KBM-7 (cell line): ENCODE measurements at places on chromosomes 1 and 21.

DNA sequence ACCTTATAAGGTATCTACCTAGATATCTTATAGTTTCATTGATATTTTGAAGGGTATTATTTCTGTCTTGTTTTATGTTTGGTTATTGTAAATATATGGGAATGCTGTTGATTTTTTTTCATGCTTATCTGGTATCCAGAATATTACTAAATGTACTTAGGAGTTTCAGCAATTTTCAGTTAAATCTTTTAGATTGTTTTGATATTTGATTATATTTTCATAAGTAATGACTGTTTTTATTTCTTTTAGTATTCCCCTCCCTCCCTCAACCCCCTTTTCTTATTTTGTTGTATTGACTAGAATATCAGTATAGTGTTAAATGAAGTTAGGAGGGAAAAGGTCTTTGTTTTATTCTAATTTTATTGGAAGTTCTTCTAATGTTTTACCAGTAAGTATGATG, 344.4 kb upstream of the PROX1 start:
- DNase-seq = no peak

DNA sequence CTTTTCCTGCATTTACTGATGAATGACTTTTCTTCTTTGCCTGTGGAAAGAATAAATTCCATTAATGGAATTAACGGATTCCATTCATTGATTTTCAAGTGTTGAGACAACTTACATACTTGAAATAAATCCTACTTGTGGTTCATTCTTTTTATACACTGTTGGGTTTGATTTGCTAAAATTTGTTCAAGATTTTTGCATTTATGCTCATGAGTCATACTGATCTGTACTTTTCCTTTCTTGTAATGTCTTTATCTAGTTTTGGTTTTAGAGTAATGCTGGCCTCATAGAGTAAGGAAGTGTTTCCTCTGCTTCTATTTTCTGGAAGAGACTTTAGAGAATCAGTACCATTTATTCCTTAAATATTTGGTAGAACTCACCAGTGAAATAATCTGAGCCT, 14.4 kb downstream of the UROD start:
- no peak for DNase-seq

DNA sequence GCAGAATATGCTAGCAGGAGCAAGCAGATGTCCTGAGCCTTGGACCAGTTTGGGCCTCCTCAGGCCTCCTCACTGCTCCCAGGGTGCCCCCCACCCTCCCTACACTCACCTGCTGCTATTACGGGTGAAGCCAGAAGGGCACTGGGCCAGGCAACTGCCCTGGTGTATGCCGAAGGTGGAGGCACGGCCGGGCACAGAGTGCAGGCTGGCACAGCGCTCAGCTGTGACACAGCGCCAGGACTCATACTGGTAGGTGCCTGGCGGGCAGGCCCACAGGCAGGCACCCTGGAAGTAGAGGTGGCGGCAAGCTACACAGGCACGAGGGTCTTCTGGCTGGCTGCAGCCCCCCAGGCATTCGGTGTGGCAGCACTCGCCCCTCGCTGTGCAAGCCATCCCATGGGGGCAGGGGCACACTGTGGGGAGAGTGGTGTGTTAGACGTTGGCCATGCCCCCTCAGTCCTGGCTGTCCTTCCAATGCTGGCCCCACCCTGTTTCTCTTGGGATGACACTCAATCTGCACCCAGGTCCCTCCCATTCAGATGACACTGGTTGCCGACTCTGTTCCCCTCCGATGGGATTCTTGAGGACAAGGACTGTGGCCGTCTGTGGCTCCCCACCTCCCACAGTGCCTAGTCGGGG, 7.0 kb downstream of the INSRR start:
- DNase-seq = no peak

DNA sequence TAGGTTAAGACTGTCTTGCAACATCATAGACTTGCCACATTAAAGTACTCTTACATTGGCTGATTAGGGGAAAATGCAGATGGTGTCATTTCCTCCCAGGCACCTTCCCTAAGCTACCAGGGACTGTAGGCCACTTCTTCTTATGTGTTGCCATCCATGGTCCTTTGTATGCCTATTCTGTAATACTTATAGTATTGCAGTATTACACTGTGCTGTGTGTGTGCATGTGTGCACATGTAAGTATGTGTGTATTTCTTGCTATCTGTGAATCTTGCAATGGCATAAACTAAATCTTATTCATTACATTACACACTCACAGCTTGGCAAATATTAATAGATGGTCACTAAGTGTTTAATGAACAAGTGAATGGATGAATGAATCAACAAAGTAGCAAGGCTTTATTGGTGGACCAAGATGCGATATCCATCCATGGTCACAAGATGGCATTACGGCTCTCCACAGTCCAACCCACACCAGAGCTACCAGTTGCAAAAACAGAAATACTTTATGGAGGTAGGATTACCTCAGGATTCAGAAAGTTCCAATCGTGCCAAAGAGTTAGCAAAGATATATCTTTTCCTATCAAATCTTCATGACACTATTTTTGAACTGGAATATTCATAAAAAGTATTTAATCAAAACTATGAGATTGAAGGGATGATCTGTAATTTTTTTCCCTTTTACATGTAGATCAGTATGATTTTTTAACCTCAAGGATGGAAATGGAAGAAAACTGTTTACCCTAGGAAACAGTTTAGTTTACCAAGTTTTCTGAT, 160.2 kb downstream of the DENND1B start:
- peak; percentile 66 for DNase-seq

DNA sequence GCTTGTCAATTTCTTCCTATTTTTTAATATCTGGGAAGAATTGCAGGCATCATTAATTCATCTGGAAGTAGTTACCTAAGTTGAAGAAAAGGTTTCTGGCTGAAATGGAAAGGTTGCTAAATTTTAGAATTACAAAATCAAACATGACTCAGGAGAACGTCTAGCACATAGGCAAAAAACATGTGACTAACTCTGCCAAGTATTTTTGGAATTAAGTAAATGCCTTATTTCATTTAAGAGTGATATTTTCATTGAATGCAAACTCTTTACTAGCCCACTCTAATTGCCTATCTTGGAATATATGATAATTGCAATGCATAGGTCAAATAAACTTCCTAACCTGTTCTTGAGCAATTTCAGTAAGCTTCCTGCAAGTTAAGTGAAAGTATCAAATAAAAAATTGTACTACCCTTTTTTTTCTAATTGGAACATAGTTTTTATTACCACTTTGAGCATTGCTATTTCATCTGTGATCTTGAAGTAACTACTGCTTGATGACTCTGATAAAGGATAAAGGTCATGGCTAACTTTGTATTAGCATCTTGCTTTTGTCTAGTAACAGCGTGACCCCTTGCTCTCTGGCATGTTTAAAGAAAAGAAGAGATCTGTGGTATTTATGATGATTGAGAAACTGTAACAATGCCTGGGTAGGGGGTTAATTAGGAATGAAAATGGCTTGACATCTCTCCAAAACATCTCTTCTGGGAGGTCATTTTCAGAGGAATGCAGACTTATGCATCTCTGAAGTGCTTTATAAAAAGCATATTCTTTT, 208.3 kb upstream of the NCAM2 start:
- no peak for DNase-seq

DNA sequence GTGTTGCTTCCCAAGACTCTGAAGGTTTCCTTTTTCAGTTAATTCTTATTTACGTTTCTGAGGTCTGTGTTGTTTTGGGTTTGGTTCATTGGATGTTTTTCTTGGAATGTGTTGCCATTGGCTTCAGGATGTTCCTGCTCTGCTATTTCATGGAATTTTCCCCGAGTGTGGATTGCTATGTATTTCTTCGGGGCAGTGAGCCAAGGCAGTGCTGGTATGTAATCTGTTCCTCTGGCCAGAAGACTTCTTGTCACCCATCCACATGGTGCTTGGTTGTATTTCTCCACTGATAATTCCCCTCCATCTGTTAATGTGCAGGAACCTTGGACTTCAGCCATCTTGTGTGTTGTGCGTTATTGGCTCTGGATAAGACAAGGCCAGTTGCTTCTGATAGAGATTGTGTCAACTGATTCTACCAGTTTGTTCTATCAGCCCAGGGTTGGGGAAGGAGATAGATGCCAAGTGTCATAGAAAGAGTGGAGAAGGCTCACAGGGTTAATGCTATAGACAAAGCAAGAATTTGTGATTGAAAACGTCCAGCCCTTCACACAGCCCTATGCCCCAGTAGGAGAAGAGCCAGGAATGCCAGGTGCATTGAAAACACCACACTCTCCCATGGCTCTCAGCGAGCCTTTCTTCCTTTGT, 505.2 kb downstream of the PLPP3 start:
- no peak for DNase-seq

DNA sequence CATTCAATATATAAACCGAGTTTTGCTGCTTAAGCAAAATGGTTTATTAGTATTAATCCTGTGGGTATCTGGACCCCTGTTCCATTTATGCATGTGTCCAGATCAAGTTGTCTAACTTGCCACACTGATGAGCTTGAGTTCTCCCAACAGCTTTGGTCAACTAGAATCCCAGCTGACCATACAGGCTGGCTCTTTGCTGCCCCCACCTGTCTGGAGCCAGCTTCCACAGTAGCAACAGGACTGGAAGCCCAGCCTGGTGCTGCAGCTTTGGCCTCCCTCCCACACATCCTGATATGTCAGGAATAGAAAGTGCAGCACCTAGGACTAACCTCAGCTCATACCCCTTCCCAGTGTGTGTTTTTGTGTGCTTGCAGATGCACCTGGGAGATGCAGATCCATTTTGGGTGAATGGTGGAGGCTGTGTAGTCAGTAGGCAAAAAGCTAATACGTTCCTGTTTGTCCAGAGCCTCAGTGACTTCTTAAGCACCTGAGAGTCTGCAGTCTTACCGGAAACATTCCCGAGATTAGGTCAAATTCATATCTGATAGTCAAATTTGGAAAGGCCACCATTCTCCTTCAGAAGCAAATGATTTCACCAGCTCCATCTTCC, 40.9 kb upstream of the BEND5 start:
- peak; percentile 65 for DNase-seq

DNA sequence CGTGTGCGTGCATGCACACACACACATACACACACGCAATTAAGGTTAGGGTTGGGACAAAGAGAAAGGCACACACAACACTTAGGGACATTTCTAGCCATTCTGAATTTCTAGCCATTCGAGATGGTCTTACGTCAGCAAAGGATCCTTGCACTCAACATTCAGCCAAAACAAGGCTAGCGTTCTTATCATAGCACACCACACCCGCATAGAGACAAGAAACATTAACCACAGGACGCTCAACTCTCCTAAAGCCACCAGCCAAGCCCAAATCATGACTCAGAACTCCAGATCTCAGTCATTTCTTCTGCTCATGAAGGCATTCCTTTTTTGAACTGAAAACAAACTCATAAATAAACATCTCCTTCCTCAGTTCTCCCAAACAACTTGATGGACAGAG, 106.8 kb downstream of the LMO4 start:
- peak; percentile 13 for DNase-seq

DNA sequence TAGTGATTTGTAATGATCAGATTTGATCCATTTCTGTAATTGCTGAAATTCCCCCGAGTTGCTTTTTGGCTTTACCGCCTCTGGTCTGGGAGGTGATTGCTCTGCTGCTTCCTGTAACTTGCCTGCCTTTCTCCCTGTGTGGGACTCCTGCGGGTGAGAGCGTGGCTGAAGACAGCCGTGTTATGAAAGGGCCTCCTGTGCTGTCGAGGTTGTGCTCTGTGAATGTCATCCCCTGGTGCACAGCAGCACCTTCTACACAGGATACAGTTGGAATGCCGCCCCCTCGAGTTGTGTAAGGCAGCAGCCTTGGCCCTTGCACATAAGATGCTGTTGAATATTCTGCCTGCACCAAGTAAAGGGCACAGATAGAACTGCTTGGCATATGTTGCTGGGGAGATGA, 5.9 kb downstream of the SOD1 start:
- DNase-seq = peak; percentile 53

GRCh38 chr1:8365661-8366362, 47.9 kb downstream of the SLC45A1 start:
- DNase-seq = no peak

GRCh38 chr1:32701421-32701911, 1.1 kb downstream of the SYNC start:
- DNase-seq = no peak

GRCh38 chr1:53292690-53293089, 35.2 kb downstream of the LRP8 start:
- no peak for DNase-seq
